ENCODE measurements at places on chromosomes 16 and 17. TPM values are rescaled to one million over a fixed set of nuclear protein-coding genes. Genes with fewer than 3 reads are reported as not detected.

DNA sequence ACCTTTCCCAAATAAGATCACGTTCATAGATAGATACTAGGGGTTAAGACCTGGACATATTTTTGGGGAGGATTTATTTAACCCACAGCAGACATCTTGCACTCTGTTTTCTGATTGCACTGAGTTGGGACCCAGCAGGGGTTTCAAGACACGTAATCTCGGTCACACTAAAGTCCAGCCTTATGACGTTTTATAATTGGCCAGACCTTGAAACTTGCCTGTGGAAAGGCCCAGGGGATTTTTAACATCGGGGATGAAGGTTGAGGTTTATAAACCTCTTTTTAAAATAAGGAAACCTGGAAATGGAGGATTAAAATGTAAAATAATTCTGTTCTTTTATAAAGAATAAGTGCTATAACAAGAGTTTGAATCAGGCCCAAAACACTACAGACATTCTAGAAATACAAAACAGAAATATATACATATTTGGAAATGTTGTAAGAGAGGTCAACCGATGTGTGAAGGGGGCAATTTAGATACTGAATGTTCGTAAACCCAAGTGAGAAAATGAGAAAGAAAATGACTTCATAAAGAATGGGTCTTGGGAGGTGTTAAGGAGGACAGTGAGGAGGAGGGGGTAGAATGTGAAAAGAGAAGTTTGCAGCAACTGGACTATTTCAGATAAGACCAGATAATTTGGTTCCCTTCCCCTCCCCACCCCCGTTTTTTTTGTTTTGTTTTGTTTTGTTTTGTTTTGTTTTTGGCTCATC lies 61.1 kb upstream of the NOL11 start:
- no peak for DNase-seq

DNA sequence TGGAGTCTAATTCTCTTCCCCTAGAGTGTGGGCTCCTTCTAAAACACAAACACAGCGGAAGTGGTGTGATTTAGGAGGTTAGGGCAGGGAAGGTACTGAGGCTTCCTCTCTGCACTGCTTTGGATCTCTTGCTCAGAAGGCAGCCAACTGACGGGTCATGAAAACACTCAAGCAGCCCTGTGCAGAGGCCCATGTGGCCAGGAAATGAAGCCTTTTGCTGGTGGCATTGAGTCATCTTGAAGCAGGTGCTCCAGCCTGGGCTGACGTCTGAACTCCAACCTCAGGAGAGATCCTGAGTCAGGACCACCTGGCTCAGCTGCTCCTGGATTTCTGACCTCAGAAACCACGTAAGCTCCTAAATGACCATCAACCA lies 72.9 kb downstream of the MRM1 start:
- DNase-seq, result no peak

- no peak for DNase-seq
These were observed 24.9 kb downstream of the COPZ2 start for GRCh38 chr17:48012654-48013053.

Gene MT1A
- 1.8 TPM for total RNA-seq

Gene HMOX2
- 26.3 TPM for total RNA-seq
